ENCODE measurements at places on chromosomes 7 and 10.
A peak's percentile ranks its signal among the peaks of the same experiment; 100 is the strongest.

DNA sequence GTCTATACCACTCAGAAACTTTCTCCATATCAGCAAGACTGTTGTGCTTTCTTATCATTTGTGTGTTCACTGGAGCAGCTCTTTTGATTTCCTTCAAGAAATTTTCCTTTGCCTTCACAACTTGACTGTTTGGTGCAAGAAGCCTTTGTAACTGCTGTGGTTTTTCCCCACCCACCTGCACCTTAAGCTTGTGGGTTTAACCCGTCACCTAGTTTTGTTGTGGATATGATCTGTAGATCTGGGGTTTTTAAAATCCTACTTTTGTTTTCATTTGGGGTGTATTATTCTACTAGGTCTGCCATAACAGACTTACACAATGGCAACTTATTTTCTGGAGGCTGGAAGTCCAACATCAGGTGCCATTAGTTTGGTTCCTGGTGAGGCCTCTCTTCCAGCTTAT lies 30.5 kb upstream of the CHST3 start:
- DNase-seq, result peak; percentile 53

DNA sequence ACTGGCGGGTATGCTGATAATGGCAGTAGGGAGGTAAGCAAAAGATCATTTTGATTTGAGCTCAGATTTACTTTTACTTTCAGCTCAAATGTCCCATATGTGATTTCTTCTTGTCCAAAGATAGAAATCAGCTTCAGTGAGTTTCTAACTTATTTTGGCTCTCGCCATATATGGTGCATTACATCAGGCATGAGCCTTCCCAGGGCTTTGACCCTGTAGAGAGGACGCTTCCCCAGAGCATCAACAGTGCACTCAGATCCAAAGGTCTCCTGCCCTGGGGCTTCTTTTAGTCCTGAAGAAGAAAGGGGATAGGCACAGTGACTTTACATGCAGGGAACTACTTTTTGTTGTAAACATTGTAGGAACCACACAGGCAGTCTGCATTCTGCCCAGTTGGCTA lies 128.6 kb upstream of the PDLIM1 start:
- DNase-seq, result no peak

DNA sequence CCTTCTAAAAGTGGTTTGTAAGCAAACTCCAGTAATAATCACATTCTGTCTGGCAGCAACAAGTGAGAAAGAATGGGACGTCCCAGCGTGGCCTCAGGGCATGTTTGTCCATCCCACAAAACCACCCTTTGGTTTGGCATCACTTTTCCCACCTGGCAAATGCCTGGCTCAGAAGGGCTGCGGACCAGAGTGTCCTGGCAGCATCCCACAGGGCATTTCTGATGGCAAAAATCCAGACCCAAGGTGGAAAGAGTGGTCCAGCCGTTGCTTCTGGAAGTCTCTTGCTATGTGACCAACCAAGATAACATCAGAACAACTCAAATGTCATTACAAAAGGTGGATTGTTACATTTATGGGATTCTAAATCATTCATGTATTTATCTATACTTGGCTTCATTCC lies 174.4 kb downstream of the CREB5 start:
- no peak for DNase-seq

- no peak for DNase-seq
Measured at GRCh38 chr10:43961523-43962345, 313.1 kb upstream of the ZNF32 start.

GRCh38 chr7:87111877-87112276 lies 40.4 kb upstream of the DMTF1 start:
- DNase-seq, result no peak

DNA sequence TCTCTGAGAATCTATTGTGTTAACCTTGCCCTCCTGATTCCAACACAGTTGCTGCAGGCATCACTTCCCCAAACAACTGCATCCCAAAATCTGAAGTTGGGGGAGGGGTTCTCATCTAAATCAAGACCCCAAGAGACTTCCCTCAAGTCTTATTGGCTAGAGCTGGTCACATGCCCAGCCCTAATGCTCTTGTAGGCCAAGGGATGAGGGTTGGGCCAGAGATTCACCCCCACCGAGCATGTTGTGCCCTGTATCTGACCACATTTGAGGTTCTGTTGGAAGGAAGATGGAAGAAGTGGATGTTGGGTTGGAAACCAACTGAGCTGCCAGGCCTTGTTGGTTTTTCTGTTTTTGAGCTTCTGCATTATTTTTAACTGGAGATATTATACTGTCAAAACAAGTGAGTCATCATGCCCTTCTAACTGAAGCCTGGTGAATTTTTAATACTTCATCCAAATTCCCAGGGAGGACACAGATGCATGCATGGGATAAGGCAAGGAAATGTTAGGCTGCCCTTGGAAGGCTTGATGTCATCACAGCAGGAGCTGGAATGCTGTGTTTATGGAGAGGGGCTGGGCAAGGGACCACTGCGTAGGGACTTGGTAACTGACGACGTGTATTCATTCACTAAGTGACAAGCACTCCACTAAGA lies 68.6 kb upstream of the CACUL1 start:
- DNase-seq, result no peak

- DNase-seq, result no peak
Measured at GRCh38 chr10:127894146-127894545, 1.4 kb upstream of the CLRN3 start.

DNA sequence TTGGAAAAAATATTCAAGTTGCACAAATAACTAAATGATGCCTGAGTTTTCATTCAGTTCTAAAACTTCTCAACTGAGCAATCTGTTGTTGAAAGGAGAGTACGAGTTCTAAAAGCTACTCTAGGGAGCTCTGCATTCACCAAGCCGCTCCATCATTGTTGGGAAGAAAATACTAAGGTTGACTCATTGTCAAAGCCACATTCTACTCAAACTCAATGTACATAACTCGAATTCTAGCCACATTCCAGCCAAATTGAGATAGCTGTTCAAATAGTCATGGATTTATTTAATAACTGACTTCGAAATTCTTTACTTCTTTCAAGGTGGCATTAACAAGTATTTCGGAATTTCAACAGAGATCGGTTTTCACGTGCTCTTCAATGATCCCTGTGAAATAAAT lies 63.4 kb downstream of the KIAA1217 start:
- DNase-seq, result no peak

- no peak for DNase-seq
Measured at GRCh38 chr7:90876701-90877100, 280.6 kb downstream of the CDK14 start.

DNA sequence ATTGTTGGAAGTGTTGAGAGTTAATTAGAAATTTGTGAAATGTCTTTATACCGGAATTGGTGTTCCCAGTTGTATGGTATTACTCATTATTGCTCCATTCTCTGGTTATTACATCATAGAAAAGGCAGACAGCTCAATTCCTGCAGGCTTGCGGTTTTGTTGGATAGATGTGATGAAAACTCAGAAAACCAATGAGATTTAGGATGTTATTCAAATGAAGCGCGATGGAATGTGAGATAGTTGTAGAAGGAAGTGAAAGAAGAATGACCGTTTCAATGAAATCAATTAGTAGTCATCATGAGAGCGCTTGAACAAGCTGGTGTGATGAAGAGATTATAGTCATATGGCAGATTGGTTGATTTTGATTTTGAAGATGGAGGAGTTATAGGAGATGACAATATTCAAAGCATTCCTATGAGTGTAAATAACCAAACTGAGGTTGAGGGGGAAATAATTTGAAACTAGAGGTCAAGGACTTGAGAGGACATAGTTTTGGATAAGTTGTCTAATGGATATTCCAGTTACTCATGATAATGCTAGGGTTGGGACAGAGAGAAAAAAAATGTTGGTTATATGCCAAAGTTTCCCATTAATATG lies 991.5 kb downstream of the NRG3 start:
- DNase-seq, result no peak

DNA sequence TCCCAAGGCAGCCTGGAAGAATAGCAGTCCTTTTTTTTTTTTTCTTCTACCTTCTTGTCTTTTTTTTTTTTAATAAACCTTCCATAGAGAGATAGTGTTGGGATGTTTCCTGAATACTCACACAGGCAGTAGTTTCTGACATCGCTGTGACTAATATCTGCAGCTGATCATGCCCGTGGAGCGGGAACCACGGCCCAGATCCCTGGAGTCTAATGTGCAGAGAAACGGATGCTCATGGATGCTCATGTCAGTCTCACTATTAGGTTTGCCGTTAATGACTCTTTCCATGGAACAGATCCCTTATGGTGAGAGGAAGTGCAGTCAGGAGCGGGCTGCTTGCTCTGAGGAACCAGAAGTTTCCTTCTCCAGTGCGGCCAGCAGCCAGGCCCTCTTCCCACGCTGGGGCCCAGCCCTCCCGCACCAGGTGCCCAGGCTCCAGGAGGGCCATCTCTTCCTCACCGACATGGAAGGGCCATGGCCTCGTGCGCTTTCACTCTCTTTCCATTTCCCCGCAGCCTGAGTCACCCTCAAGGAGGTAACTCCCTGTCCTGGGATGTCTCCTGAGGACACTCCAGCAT lies 132.5 kb downstream of the WDR37 start:
- no peak for DNase-seq

GRCh38 chr7:84271543-84271942 lies 77.0 kb upstream of the SEMA3A start:
- DNase-seq, result no peak

DNA sequence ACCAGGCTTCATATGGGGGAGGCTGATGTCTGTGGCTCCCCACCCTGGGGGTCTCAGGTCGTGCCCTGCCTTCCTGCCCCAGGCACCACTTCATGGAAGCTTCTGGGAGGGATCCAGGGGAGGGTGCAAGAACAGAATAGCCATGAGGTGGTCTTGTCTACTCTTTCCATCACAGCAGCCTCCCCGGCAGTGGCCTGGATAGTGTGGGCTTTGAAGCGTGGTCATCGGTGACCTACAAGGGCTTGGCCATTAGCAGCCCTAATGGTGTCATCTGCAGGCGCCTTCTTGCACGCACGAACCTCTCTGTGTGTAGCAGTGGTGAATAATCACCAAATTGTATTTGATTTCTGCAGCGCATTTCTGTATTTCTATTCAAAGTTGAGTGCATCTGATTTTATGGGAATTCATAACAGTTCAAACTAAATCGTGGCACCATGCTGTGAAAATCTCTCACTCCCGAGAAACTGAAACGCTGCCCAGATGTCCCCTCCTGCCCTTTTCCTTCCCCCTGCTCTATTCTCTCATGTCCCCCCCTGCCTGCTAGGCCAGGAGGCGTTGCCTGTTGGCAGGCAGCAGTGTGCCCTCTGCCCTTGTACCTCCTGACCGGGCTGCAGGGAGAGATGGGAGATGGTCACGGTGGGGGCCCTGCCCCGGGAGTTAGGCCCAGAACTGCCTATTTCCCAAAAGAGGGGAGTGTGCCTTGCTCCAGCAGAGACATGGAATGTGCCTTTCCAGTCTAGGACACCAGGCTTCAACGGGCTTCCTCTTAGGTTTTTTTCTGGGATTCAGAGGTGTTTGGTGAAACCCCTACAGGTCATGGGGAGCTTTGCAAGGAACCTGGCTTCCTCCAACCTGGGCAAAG lies 34.8 kb downstream of the CDH23 start:
- no peak for DNase-seq

DNA sequence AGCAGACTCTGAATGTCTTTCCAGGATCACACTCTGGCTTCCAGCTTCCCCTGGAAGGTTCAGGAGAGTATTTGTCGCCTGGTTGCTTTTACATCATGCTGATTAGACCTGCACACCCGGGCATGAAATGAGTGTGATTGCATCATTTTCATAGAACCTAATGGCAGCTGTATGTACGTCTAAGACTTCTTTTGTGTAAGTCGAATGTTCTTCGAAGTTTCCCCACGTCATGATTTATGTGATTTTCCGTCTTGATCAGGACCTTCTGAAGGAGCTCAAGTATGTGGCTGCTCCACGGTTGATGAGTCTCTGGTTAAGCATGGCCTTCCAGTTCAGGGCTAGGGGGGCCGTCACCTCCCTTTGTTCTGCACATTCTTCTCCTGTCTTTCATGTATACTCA lies 4.5 kb downstream of the EIF4H start:
- peak; percentile 5 for DNase-seq

DNA sequence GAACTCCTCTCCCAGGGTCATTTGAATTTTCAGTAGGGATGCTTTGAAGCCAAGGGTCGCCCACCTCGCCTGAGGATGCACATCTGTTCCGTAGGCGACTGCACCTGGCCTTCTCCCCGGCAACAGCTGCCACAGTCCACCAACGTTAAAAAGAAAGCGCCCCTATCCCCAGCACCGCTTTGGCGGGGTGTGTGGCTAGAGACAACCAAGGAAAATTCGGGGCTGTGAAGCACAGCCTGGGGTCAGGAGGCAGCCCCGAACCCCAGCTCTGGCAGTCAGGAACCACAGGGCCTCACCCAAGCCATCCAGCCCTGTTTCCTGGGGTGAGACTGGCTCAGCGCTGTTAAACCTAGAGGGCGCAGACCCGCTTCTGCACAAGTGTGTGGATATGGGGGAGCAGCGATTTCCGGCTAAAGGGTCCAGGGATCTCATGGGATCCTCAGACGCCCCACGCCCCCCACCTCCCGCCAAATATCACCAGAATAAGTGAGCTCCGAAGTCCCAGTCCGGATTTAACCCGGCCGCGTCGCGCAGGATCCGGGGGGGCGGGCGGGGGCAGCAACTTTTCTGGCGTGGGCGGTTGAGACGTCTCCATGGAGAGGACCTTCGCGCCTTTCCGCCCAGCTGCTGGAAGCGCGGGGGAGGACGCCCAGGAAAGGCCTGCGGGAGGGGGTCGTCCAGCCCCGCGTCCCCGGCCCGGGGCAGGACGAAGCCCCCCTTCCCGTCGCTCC lies 822 bp downstream of the ZC3HAV1L start:
- no peak for DNase-seq

DNA sequence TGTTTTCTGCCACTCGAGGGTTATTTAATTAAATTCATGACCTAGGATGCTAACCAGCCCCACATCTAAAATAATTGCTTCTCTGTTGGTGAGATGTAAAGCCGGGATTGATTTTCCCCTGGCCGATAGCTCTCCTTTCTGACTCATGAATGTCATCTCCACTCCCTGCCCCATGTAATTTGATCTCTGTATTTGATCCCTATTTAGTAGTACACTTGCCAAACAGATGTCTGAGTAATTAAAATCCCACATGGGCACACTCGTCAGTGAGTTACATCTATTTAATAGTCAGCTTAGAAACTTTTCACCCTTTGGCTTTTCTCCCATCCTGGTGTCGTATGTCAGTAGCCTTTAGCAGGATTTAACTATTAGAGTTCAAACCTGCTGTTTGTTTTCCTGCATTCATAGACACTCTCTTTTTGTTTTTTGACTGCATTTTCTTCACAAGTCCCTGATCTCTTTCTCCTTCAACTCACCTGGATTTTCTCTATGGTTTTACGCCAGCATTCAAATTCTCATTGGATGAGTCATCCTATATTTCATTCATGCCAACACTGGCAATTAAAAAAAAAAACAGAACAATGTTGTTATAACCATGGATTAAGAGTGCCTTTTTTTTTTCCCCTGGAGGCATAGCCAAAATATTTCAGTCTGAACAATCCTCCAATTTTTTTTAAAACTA lies 82.7 kb downstream of the SPAG6 start:
- DNase-seq, result no peak

DNA sequence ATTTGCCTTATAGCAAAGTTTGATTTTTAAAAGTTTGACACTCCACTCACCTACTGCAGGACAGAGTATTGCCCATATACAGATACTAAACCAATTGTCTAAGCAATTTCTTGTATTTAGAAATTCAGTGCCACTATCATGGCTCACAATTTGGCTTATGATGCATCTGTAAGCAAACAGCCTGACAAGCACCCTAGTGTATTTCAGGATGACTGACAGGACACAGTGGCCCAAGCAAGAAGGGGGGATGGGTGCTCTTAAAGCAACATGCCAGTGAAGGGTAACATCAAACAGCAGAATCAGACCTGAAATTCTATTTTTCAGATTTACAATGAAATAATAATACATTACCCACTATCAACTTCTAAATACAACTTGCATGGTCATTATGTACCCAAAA lies 30.5 kb downstream of the CTNNA3 start:
- DNase-seq, result no peak

- no peak for DNase-seq
Measured at GRCh38 chr7:8751557-8752231, 318.3 kb downstream of the NXPH1 start.
